ENCODE measurements at places on chromosomes 6 and 20. TPM values are rescaled to one million over a fixed set of nuclear protein-coding genes. Genes with fewer than 3 reads are reported as not detected.

MAP7 gene
- 12.9 TPM for total RNA-seq

NKX2-4 gene
- total RNA-seq = not detected

PGK2 gene
- not detected for total RNA-seq

ERGIC3 gene
- total RNA-seq = 509 TPM

C20orf202 gene
- not detected for total RNA-seq

SMIM8 gene
- 4.9 TPM for total RNA-seq

NSFL1C gene
- total RNA-seq = 119 TPM

MDFI gene
- total RNA-seq = 0.35 TPM

SLCO4A1 gene
- 65.5 TPM for total RNA-seq

MICB gene
- total RNA-seq = 18.2 TPM

ZC2HC1B gene
- not detected for total RNA-seq

FAM83C gene
- not detected for total RNA-seq

MCCD1 gene
- total RNA-seq = not detected

C20orf141 gene
- not detected for total RNA-seq

WFDC12 gene
- not detected for total RNA-seq

RAD21L1 gene
- total RNA-seq = 0.57 TPM

RSPO3 gene
- total RNA-seq = 7.7 TPM

NR2E1 gene
- total RNA-seq = not detected

ASIP gene
- total RNA-seq = not detected

SSTR4 gene
- total RNA-seq = not detected

TNFAIP3 gene
- total RNA-seq = 19.2 TPM

ETV7 gene
- total RNA-seq = not detected

PRRT1 gene
- total RNA-seq = not detected

BEND6 gene
- total RNA-seq = 7.7 TPM

PTPRT gene
- total RNA-seq = not detected

CD40 gene
- 24.1 TPM for total RNA-seq

HAO1 gene
- total RNA-seq = not detected

SNTA1 gene
- total RNA-seq = 52.1 TPM

PNPLA1 gene
- not detected for total RNA-seq

PRICKLE4 gene
- not detected for total RNA-seq

SAPCD1 gene
- total RNA-seq = not detected

LY86 gene
- total RNA-seq = not detected

ISM1 gene
- 7.0 TPM for total RNA-seq

ADGRF4 gene
- total RNA-seq = 3.9 TPM

TGM2 gene
- 144 TPM for total RNA-seq

SH3BGRL2 gene
- total RNA-seq = 2.2 TPM

SALL4 gene
- 2.9 TPM for total RNA-seq

CTCFL gene
- total RNA-seq = not detected

PLN gene
- total RNA-seq = not detected

OR2B6 gene
- total RNA-seq = not detected

SPAG4 gene
- total RNA-seq = 40.6 TPM

Data from Caki2 (cell line).